Activated T-helper 9 cell treated with anti-CD3 and anti-CD28 coated beads, Interleukin-2, amount 50 U/mL, for 16 hours (primary cell): ENCODE measurements at places on chromosomes 2 and 18.

DNA sequence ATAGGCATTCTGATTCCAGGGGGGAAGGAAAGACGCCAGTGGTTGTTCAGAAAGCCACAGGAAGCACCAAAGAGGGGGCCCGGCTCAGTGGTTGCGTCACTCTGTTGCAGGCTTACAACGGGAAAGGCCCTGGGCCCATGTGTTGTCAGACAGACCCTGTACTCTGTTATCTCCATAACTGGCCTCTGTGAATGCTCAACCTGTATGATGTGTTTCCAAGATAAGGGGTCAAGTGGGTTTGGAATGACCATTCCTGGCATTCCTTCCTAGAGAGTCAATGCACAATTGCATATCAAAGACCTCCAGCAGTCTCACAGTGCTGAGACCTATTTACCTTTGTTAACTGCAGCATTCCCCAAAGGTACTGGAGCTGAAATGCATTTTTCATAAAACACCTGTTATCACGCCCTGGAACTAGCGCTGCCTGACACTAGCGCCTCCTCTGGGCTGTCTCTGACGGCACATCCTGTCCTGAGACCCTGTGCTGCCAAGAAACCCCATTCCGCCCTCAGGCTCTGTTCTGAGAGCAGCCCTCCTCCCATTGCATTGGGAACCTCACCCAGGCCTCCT is 13.2 kb upstream of the LRRFIP1 start:
- DNase-seq = no peak

- DNase-seq = no peak
These were observed 183.7 kb upstream of the COPS8 start for GRCh38 chr2:236901956-236902355.

DNA sequence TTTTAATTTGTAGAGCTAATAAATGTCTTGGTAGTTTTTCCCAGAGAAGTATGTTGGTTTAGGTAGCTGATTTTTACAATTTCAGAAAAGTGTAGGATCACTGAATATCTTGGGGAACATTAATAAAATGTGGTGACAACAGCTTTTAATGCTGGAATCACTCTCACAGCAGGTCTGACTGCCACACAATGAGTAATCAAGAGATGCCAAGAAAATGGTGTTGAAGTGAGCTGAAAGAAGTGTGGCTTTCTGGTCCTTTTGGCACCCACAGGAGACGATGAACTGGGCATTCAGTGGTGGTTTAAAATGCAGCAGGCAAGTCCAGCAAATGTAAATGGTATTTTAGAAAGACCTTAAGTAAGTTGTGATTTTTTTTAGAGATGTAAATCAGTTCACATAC is 175.8 kb downstream of the CBLN2 start:
- DNase-seq = no peak

GRCh38 chr2:200226451-200227426 is 79.8 kb upstream of the SPATS2L start:
- no peak for DNase-seq

DNA sequence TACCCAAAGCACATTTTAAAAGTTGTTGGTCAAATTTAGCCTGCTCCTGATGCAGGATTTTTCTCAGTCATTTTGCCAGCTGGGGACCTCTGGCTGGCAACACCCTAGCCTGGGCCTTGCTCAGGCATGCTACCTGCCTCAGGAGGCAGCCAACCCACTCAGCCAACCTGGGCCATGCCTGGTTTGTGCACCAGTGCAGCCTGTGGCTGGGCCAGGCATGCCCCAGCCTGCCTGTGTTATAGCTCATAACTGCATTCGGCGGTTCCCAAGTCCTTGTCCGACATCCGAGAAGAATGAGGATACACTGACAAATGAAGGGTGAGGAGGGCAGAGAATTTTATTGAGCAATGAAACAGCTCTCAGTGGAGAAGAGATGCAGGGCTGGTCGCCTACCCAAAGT is 608.0 kb downstream of the SUCLG1 start:
- DNase-seq = no peak

- DNase-seq = no peak
These were observed 133.3 kb upstream of the NOSTRIN start for GRCh38 chr2:168669151-168669550.

DNA sequence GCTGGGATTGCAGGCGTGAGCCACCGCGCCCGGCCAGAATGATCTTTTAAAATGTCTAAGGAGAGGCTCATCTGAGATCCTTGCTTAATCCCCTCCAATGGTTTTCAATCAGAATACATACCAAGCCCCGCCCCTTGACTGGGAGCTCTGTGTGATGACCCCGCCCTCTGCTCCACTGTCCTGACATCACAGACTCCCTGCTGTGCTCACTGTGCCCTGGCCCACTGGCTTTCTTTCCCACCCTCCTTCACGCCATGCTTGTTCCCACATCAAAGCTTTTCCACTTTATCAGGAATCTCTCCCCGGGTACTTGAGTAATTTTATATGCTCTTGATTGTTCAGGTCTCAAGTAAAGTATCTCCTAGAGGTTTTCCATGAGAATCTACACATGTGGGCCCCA is 762.3 kb upstream of the ID2 start:
- no peak for DNase-seq

- no peak for DNase-seq
These were observed 487.7 kb downstream of the LRRTM4 start for GRCh38 chr2:77034445-77034844.

DNA sequence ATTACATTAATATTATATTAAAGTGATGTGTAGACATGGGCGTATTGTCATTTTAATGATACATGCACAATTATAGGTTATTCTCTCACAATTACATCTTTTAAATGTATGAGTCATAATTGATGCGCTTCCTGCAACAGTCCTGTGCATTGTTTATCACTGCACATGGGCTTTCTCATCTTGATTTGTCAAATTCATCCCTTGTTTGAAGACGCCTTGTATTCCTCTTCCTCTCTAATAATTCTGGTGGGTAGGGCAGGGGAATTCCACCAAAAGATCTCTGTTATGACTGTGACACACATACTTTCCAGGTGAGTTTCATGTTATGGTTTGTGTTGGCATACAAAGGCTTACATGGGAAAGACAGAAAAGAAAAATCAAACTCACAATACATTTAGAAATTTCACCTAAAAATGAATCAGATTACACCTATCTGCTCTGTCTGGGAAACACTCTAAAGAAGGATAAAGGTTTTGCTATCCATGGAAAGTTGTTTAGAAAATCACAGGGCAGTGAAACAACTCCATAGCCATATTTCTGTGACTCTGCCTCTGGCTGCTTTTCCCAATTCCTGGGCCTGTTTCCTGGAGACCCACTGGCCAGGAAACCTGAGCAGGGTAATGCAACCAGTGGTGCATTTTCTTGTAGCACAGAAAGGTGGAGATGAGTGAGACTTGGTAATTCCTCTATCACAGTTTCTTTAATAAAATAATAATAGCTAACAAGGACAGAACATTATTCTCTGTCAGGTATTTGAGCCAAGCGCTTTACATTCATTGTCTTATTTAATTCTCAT is 13.2 kb downstream of the SLC9A2 start:
- DNase-seq = no peak

DNA sequence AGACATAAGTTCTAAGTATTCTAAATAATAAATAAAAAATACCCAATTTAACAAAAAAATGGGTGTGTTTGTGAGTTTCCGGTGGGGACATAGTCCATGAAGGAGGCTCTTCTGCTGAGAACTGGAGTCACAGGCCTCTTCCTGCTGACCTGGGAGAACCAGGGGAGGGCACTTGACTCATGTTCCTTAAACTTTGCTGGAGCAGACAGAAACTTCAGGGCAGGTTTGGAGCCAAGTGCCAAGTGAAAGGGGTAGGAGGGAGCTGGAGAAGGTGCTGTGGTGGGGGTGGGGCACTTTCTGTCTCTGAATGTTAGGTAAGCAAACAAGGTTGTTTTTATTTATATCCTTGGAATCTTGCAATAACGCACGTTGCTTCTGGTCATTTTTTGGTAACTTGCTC is 78.8 kb upstream of the TTN start:
- DNase-seq = no peak

DNA sequence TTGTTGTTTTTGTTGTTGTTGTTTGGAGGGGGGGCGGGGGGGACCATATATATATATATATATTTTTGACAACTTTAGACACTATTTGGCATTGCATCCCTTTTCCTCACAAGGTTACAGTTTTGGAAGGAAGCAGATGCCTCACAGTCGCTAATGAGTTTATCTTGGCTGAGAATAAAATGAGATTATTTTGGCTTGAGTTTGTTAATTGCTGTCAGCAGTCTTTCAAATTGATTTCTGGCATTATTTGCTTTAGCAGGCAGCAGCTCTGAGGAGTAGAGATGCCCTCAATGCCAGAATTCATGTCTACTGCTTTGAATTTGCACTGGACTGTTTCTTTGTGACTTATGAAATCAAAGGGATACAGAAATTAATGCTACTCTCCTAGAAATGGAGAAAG is 595.2 kb upstream of the HNMT start:
- DNase-seq = no peak

DNA sequence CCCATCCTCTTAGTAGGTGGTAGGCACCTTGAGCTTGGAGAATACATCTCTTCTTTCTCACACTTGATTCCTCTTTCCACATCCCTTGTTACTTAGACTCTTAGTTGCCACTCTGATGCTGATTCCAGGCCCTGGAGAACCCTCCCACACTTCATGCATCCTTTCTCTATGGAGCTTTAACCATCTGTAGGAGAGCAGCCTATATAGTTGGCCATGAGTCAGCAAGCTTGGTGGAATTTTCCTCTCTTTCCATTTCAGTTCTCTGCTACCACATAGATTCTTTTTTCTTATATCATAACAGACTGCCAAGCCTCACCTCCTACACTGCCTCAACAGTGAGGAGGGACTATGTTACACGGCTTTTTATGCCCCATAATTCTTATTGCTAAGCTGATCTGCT is 851.6 kb upstream of the CDH2 start:
- no peak for DNase-seq

DNA sequence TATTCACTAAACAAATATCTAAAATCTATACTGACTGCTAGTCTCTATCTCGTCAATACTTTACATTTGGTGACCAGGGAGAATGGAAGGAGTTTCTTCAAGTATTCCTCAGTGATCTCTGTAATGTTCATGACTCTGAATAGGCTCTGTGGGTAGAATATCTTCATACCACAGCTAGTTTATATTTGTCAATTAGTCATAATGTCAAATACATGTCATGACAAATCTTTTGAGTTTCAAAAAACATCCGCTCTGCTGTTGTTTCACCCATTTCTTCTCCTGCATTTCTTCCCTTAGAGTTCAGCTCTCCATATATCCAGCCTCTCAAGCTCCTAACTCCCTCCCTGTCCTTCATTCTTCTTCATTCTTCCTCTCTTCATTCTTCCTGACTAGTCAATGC is 206.5 kb upstream of the FANCL start:
- no peak for DNase-seq

- DNase-seq = no peak
These were observed 1727.9 kb upstream of the SLC39A10 start for GRCh38 chr2:193929131-193929530.

GRCh38 chr18:70931942-70932814 is 643.3 kb downstream of the SOCS6 start:
- DNase-seq = no peak

- no peak for DNase-seq
These were observed 257.3 kb downstream of the EPHA4 start for GRCh38 chr2:221314786-221315185.

- DNase-seq = no peak
These were observed 34.1 kb downstream of the SLC66A2 start for GRCh38 chr18:79917169-79917852.

DNA sequence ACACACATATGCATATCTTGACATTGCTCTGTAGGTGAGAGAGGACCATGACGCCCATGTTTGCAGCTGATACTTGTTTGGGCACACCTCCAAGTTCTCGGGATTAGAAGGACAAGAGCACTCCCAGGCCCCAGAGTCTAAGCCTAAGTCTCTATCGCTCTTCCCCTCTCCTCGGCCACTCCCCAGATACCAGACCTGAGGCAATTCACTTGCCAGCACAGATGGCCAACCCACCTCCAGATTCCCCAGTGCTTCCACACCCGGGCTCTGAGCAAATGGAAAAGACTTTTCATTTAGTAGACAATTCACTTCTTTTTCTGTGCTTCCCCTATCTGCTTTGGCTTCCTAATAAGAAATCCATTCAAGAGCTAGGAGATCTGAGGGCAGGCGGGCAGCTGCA is 32.9 kb downstream of the EHD3 start:
- no peak for DNase-seq
